Activated CD4-positive, alpha-beta T cell treated with anti-CD3 and anti-CD28 coated beads for 24 hours (primary cell): ENCODE measurements at places on chromosomes 12 and 14.

- no peak for DNase-seq
Measured at GRCh38 chr14:56423544-56423943, 156.1 kb upstream of the TMEM260 start.

- DNase-seq = no peak
Measured at GRCh38 chr12:42483521-42483790, 106.1 kb downstream of the PRICKLE1 start.

DNA sequence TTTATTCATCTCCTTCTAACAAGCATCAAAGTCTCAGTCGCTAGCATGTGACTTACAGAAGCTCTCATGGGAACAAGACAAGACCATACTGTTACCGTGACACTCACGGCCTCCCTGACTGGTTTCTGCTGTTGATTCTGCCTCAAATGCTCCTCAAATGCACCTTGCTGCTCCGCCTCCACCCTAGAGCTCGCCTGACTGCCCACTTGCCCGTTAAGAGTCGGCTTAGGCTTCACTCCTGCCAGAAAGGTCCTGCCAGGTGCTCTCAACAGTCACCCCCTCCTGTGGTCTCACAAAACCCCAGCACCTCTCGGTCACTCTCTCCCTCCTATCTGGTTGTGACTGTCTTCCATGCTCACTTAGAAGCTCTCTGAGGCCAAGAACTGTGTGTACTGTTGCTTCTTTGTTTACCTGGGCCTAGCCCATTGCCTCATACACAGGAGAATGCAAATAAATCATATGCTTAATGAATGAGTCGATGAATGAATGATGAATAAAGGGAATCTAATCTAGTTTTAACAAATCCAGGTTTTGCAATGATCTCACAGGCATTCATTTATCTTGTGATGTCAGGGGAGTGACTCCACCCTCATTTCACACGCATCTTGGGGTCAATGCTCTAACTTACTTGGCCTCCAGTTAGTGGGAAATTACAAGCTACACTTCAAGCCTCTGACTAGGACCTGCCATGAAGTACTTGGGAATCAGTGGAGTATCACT lies 41.3 kb downstream of the SSH1 start:
- DNase-seq = no peak

DNA sequence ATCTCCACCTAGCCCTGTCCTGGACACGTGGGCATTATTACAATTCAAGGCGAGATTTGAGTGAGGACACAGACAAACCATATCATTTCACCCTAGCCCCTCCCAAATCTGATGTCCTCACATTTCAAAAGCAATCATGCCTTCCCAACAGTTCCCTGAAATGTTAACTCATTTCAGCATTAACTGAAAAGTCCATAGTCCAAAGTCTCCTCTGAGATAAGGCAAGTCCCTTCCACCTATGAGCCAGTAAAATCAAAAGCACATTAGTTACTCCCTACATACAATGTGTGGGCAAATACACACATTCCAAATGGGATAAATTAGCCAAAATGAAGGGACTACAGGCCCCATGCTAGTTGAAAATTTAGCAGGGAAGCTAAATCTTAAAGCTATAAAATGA lies 546.0 kb upstream of the LMO3 start:
- DNase-seq = no peak

DNA sequence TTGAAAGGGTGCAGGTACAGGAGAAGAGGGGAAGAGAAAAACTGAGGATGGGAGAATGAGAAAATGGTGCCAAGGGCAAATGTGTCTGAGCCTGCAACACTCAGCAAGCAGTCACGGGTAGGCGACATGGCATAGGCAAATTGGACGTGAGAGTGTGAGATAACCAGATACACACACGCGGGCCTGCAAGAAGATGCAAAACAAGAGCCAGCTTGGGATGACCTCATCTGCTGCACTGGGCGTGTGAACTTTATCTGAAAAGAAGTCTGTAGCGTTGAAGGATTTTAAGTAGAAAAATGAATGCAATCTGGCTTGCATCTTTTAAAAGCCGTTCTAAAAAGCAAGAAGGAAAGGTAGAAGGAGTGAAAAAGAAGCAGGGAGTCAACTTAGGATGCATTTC lies 160.4 kb downstream of the NTF3 start:
- no peak for DNase-seq

- DNase-seq = no peak
Measured at GRCh38 chr14:34450542-34450915, 11.5 kb downstream of the SPTSSA start.

GRCh38 chr14:105502446-105503295 lies 11.6 kb downstream of the TEDC1 start:
- no peak for DNase-seq

DNA sequence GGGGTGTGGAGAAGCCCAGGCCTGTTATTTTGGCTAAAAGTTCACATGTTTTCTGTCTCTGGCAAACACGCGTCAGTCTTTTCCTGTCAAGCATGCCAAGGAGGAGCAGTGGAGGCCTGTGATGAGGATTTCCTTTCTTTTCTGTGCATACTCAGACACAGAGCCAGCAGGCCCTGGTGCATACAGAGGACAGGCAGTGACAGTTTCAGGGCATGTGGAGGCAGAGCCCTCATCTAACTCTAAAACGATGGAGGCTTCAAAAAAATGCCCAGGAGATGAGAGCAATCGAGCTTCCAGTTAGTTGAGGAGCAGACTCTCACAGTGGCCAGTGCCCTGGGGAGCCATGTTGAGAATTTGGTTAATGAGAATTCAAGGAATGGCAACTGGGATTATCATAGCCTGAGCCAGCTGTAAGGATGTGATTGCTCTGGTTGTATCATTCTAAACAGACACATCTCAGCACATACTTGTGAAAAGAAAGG lies 66.5 kb downstream of the TRAFD1 start:
- no peak for DNase-seq

GRCh38 chr12:113413488-113413939 lies 8.7 kb upstream of the SDSL start:
- no peak for DNase-seq

- DNase-seq = no peak
Measured at GRCh38 chr14:31421200-31421599, 850 bp upstream of the HEATR5A start.

DNA sequence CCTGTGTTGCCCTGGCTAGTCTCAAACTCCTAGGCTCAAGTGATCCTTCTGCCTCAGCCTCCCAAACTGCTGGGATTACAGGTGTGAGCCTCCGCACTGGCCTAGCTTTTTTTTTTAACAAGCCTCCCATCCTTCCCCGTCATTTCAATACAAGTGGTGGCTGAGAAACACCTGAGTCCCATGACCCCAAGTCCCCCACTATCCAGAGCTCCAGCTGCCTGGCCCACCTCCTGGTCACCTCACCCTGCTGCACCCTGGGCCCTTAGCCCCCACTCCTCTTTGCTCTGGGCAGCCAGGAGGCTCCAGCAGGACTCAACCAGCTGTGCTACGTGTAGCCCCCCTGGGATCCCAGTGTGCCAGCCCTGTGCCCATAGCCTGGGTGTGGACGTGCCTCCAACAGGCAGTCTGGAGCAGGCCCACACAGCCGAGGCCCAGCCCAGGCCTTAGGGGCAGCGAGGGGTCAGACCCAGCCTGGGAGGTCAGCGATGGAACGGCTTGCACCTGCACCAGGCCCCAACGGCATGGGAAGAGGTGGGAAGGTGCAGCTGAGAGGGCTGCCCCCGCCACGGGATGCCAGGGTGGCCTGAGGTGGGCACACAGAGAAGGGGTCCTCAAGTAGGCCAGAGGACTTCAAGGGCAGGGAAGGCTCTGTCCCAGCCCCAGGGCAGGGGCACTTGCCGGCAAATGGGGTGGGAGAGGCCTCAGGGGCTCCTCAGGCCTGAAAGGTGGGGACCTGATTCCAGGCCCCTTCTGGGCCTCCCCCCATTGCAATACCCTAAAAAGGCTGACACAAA lies 6.5 kb downstream of the AHNAK2 start:
- DNase-seq = no peak
